Epithelial cell of umbilical artery (primary cell): ENCODE measurements at places on chromosomes 16 and 17. TPM values are rescaled to one million over a fixed set of nuclear protein-coding genes. Genes with fewer than 3 reads are reported as not detected.

The HSPB9 gene
- total RNA-seq, result 0.15 TPM in 1 of 2 replicates, not detected in the other

The C17orf78 gene
- total RNA-seq, result not detected in 2 replicates

The TEKT1 gene
- not detected in 2 replicates for total RNA-seq

The CCL3 gene
- not detected in 2 replicates for total RNA-seq

The ALOX15 gene
- total RNA-seq, result not detected in 2 replicates

The KCNJ18 gene
- total RNA-seq, result not detected in 2 replicates

The IL4R gene
- total RNA-seq, result 30.9 and 38.0 TPM in 2 replicates

The TAT gene
- not detected in 2 replicates for total RNA-seq

The PPP1R27 gene
- total RNA-seq, result not detected in 2 replicates

The GPR142 gene
- not detected in 2 replicates for total RNA-seq

The P2RX1 gene
- not detected in 2 replicates for total RNA-seq

The TMIGD1 gene
- total RNA-seq, result not detected in 2 replicates

The NPIPB6 gene
- not detected in 2 replicates for total RNA-seq

The CSF3 gene
- 0.46 and 0.97 TPM in 2 replicates for total RNA-seq

The GDPD1 gene
- total RNA-seq, result 5.8 and 14.1 TPM in 2 replicates

The ACAP1 gene
- not detected in 2 replicates for total RNA-seq
